Activated T-helper 2 cell treated with anti-CD3 and anti-CD28 coated beads, Interferon-gamma antibody, Interleukin-2, Interleukin-4, amounts not matched to agents 10 μg/mL and 5 μg/mL and 100 μg/mL, durations not matched to agents 14 hours and 24 hours and 36 hours (primary cell): ENCODE measurements at places on chromosomes 1 and 21. TPM values are rescaled to one million over a fixed set of nuclear protein-coding genes. Genes with fewer than 3 reads are reported as not detected.

DNA sequence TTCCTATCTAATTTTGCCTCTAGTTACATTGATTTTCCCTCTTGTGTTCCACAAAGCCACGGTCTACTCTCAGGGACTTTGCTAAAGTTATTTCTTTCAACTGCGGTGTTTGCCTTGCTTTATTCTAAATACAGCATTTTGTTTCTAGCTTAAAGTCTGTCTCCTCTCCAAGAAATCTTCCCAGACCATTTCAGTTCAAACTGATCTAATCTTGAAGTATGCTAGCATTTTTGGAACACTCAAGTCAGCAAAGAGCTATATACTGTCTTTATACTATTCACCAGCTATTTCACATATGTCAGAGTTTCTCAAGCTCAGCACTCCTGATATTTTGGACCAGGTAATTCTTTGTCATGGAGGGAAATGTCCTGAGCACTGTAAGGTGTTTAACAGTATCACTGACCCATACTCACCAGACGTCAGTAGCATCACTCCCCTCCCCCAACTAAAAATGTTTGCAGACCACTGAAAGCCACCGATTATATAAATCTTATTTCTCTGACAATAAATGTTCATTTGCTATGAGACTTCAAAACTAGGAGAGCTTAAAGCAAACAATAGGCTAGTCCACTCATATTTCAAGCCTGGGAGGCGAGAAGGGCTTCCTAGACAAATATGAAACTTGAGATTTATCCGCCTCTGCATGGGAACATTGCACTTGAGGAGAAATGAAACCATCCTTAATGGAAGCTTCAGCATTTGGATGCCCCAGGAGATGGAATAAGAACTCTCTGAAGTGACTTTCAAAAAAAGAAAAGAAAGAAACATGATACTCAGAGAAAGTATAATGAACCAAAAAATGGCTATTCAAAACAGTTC lies 81.1 kb downstream of the KIAA0319L start:
- peaks cover 3% of the 10 kb centered on the region for H3K4me1 ChIP-seq
- no peak overlapping the region for H3K4me3 ChIP-seq
- peaks cover 57% of the 10 kb centered on the region for H3K36me3 ChIP-seq
- no peaks in the 10 kb centered on the region for H3K27me3 ChIP-seq
- no peak overlapping the region for H3K27ac ChIP-seq

IKBKE gene
- 33.8 and 33.9 TPM in 2 replicates for total RNA-seq

PPIH gene
- 77.5 and 78.7 TPM in 2 replicates for total RNA-seq

DNA sequence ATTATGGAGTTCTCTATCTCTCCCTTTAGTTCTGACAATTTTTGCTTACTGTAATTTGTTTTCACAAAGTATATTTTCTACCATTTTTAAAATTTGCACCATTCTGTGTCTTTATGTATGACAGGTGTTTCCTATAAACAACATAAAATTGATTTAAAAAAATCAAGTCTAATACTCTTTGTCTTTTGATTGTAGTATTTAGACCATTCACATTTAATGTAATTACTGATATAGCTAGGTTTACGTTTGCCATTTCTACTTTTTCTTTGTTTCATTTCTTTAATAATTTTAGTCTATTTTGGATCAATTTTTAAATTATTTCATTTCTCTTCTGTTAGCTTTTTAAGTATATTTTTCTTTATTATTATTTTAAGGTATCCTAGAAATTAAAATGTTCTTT lies 44.4 kb upstream of the LCE5A start:
- DNase-seq: no peak
- H3K4me1 ChIP-seq: peaks cover 3% of the 10 kb centered on the region
- H3K27me3 ChIP-seq: peaks cover 24% of the 10 kb centered on the region
- no peak overlapping the region for H3K4me3 ChIP-seq
- no peaks in the 10 kb centered on the region for H3K36me3 ChIP-seq

DNA sequence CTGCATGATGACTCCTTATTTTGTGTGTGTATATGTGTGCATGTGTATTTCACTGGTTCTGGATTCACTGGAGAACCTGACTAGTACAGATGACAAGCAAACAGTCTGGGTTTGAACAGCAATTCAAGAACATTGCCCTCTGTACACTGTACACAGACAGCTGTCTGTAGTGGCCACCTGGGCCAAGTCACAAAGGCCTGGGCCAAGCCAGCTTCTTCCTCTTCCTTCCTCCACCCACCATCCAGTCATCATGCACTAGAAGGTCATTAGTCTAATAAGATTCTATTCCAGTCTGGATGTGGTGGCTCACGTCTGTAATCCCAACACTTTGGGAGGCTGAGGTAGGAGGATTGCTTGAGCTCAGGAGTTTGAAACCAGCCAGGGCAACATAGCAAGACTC lies 155.9 kb downstream of the ELAVL4 start:
- H3K36me3 ChIP-seq: no peaks in the 10 kb centered on the region
- no peaks in the 10 kb centered on the region for H3K27me3 ChIP-seq
- H3K4me1 ChIP-seq: no peaks in the 10 kb centered on the region
- no peak for DNase-seq
- no peak overlapping the region for H3K27ac ChIP-seq
- H3K4me3 ChIP-seq: no peak overlapping the region
